ENCODE measurements at places on chromosomes 5 and 9.

DNA sequence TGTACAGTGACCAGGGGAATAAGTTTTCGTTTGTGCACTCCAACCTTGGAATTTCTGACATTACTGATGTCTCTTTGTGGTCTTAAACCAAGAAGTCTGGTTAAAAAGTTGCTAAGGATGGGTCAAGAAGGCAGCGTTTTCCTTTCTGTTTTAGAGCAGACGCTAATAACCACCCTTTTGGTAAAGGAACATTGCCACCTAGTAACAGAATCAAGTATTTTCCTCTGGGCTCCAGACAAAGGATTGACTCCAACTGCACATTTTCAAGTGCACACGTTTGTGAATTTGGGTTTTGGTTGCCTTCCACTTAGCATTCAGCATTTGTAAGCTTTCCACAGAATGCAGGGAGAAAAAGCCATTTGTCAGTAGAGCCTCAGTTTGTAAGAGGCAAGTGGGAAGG lies 22.2 kb upstream of the CEP78 start:
- DNase-seq = no peak

DNA sequence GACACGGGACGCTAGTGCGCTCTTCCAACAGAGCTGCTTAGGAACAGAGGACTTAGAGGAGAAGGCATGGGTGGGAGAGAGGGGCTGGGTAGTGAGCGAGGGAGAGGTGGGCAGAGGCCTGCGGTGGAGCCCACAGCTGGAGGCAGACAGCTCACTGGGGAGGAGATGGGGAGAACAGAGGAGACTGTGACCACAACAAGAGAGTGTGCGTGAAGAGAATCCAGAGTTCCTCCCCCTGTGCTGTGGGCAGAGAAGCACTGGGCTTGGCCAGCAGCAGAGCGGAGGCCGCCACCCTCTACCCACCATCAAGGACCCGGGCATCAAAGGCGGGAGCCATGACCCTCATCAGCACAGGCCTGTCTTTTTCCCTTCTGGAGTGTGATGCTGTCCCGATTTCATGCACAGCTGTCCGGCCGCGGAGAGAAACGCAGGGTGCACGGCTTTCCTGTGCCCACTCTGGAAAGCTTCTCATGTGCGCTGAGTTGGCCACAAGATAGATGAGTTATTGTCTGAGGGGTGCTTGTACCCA lies 228.3 kb upstream of the IRX4 start:
- no peak for DNase-seq

DNA sequence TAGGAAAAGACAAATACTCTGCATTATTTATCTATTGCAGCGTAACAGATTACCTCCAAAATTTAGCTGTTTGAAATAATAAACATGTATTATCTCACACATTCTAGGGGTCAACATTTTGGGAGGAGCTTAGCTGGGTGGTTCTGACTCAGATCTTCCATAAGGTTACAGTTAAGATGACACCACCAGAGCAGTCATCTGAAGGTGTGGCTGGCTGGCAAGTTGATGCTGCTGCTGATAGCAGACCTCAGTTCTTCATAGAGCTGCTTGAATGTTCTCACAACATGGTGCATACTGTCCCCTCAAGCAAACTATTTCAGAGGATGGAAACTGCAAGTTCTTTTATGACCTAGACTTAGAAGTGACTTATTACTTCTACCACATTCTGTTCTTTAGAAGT lies 146.3 kb upstream of the FSTL4 start:
- DNase-seq = no peak

- no peak for DNase-seq
Measured at GRCh38 chr5:139881143-139881733, 85.6 kb downstream of the PSD2 start.

- no peak for DNase-seq
Measured at GRCh38 chr5:93088592-93089389, 492.2 kb downstream of the NR2F1-AS1 start.

DNA sequence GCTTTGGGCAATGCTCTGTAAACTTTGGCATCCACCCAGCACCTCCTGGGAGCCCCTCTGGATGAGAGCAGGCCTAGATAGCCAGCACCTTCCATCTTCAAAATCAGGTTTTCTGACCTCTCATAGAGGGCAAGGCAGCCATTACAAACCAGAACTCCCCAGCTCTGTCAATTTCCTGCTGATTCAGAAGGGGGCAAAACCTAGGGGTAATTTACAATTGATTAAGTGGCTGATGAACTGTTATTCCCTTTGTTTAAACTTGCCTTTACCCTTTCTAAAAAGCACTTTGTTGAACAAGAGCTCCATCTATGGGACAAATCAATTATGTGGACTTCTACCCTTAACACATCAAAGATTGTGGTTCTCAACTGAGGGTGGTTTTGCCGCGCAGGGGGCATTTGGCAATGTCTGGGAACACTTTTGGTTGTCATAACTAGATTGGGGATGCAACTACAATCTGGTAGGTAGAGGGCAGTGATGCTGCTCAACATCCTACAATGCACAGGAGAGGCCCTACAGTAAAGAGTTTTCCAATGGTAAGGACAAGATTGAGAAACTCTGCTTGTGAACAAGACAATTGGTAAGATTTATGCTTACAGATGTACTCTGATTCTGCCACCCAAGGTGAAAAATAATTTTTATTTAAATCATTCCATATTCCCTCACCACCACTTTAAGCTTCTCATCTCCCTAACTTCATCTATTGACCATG lies 184.1 kb downstream of the MARCHF11 start:
- no peak for DNase-seq

- no peak for DNase-seq
Measured at GRCh38 chr5:22928821-22929482, 75.8 kb upstream of the CDH12 start.

DNA sequence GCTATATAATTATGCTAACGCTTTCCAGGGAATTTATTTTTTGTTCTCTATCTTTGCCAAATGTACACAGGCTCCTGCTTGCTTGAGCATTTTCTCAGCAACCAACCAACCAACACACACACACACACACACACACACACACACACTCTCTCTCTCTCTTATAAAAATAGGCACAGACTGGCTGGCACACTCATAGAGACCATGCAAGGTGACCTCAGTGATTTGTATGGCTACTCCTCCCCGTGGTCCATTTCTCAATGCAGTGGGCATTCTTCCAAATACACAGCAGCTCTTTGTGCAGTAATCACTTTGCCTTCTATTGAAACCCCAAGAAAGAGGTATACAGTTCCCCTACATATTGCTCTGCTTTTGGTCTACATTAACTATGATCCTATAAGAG lies 416.0 kb downstream of the MAN2A1 start:
- no peak for DNase-seq

DNA sequence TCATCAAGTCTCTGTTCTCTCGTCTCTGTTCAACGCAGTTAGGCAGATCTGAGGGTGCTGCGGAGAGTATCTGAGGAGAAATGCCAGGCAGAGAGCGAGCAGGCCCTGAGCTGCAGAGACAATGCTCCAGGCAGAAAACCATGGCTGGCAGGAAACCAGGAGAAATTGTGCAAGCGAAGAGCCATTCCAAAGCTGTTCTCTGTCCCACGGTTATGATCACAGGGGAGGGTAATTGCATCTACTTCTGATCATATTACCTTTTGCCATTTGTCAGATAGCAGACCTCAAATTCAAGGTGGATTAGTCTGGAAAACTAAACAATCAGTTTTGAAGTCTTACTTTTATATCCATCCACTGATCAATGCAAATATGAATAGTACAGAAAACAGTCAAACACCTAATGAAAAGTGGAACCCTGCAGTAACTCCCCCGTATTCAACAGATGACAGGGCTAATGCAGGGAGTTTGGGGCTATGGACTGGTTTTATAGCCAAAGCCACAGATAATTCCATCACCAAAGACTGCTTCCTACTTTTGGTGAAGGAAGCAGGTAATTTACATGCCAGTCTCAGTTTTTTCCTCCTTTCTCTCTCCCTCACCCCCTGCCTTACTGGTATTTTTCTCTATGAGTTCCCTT lies 228.0 kb downstream of the DCP2 start:
- no peak for DNase-seq

DNA sequence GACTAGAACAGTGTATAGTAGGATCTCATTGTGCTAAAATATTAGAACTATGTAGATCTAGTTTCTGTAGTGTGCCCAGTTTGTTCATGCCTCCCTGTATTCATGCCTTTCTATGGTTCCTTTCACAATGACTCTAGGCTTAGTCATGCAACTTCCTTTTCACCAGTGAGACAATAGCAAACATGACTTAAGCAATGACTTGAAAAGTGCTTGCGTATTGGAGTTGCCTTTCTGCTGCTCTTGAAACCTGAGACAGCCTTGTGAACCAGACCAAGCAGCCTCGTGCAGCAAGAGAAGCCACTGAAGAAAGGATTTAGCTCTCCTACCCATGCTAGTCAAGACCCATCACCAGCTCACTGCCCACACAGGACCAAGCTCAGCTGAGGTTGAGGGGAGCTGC lies 294.5 kb upstream of the TAS2R1 start:
- no peak for DNase-seq

DNA sequence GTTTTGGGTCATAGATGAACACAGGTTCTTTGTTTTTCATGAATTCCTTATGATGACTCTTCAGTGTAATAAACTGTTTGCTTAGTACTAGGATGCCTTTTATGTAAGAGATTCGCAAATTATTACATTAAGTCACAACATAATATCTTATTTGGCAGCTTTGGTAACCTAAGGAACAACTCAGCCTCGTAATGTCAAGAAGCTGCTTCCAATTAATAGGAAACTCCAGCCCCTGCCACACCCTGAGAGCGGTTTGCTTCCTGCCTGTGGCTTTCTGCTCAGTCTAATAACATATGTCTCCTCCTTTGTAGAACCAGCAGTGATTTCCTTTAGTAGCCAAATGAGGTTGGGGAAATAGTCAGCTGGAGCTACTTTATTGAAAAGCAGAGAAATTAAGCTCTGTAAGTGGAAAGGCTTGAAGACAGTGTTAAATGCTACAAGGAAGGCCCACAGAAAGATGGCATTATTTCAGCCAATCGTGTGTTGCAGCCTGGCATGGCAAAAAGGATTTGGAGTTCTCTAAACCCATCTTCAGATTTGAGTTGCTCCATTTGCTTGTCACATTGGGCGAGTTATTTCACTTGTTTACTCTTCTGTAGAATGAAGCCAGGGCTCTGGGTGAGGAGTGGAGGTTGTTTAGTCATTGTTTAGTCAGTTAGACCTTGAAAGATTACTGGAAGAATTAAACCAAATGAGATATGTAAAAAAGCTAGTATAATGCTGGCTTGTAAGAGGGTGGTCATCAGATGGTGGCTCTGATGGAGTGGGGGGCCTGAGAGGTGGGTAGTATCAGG lies 54.1 kb downstream of the MTAP start:
- no peak for DNase-seq

- no peak for DNase-seq
Measured at GRCh38 chr5:77984587-77984986, 208.4 kb upstream of the TBCA start.

GRCh38 chr5:64767959-64768357 lies 533 bp downstream of the SREK1IP1 start:
- no peak for DNase-seq

- DNase-seq = no peak
Measured at GRCh38 chr5:79456890-79457583, 56.9 kb downstream of the HOMER1 start.

- no peak for DNase-seq
Measured at GRCh38 chr5:146754621-146755020, 123.9 kb downstream of the PPP2R2B start.

GRCh38 chr5:74079971-74080556 lies 454.1 kb downstream of the ARHGEF28 start:
- no peak for DNase-seq

- no peak for DNase-seq
Measured at GRCh38 chr5:137815202-137815990, 52.3 kb upstream of the MYOT start.

DNA sequence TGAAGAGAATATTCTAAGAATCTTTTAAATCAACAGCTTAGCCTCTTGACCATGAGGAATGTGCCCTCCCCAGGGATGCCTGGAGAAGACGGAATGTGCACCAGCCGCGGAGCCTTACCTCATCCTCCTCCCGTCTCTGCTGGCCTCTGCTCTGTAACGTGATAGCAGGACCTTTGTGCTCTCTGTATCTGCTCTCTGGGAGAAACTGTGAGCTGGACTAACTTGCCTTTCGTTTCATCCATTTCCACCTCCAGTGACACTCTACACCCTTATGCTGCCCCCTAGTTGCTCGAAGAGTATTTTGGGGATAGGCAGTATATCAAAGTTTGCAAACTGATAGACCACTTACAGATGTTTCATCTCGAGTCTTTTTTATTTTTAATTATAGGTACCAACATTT lies 141.4 kb downstream of the NPR3 start:
- no peak for DNase-seq

DNA sequence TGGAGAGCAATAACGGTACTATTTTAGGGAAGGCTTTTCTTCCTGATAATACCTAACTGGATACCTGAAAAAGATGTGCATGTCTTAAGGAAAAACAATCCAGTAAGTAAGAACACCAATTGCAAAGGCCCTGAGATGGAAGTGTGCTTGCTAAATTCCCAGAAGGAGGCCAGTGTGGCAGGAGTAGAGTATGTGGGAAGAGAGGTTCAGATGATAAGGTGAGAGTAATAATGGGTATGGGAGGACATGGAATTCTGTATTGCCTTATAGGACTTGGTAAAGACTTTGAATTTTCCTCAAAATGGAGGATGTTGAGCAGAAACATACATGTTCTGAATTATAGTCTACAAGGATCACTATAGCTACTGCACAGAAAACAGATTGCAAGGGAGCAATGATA lies 89.3 kb downstream of the COMMD10 start:
- DNase-seq = no peak

DNA sequence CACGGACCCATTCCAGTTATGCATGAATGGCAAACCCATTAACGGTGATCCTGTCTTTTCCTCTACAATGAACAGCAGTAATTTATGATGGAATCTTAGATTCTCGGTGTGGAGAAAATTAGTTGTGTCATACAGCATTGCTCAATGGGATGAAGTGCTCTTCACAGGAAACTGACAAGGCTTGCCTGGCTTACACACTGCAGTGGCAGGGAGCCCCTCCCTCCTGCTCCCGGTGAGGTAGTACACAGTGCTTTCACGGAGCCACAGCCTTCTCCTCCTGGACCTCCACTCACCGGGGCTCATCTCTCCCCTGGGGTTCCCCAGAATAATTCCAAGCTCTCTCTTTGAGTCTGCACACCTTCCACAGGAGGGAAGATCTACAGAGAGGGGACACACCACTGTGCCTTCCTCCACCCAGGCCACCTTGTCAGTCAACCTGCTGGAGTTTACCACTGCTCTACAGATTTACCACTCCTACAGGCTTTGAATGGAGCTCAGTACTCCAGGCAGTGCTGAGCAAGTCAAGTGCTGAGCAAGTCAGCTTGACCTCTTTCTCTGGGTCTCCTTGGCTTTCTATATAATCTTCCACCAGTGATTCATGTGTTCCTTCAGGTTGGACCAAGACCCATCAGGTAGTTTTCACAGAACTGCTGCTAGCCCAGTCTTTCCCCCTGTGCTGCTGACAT lies 59.1 kb upstream of the TBC1D2 start:
- DNase-seq = no peak

- DNase-seq = no peak
Measured at GRCh38 chr5:12920527-12920926, 1016.3 kb upstream of the CTNND2 start.

- no peak for DNase-seq
Measured at GRCh38 chr9:123191260-123191659, 77.1 kb downstream of the STRBP start.

- DNase-seq = no peak
Measured at GRCh38 chr9:72843520-72844439, 109.1 kb downstream of the ALDH1A1 start.

GRCh38 chr5:130963798-130964197 lies 201.3 kb downstream of the HINT1 start:
- DNase-seq = no peak
